ENCODE measurements at places on chromosomes 12 and 14.

DNA sequence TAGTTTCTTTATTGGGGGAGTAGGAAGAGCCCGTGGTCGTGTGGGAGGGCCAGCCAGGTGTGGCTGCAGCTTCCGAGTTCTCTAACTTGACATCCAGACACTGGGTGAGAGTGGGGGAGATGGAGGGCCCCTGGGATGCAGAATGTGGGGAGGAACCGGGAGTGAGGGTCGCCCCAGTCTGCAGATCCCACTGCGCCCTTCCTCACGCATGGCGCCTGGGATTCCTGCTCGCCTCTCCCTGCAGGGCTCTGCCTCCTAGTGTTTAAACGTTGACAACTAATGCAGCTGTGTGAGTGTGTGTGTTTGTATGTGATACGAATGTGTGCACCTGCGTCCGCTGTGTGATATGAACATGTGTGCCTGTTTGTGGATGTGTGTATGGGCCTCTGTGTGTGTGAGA lies 34.6 kb downstream of the FZD10 start:
- DNase-seq = no peak
- no peaks in the 10 kb centered on the region for H3K27me3 ChIP-seq
- H3K4me1 ChIP-seq = no peaks in the 10 kb centered on the region
- H3K27ac ChIP-seq = no peak overlapping the region
- H3K4me3 ChIP-seq = no peak overlapping the region

GRCh38 chr12:91109148-91109564 lies 2.1 kb downstream of the LUM start:
- H3K4me3 ChIP-seq = peak overlapping the region; percentile 39
- peak; percentile 80 for DNase-seq

GRCh38 chr12:24201258-24201970 lies 251.9 kb upstream of the SOX5 start:
- no peak for DNase-seq
- no peak overlapping the region for H3K4me3 ChIP-seq
- H3K27me3 ChIP-seq = no peaks in the 10 kb centered on the region
- no peaks in the 10 kb centered on the region for H3K36me3 ChIP-seq
- no peak overlapping the region for H3K27ac ChIP-seq
- H3K4me1 ChIP-seq = peaks cover 10% of the 10 kb centered on the region

- H3K4me1 ChIP-seq = peaks cover 36% of the 10 kb centered on the region
- no peaks in the 10 kb centered on the region for H3K36me3 ChIP-seq
- H3K4me3 ChIP-seq = no peak overlapping the region
- no peak for DNase-seq
These were observed 9.5 kb upstream of the IRF2BPL start for GRCh38 chr14:77037938-77038568.
